ENCODE measurements at places on chromosomes 3 and 15.

DNA sequence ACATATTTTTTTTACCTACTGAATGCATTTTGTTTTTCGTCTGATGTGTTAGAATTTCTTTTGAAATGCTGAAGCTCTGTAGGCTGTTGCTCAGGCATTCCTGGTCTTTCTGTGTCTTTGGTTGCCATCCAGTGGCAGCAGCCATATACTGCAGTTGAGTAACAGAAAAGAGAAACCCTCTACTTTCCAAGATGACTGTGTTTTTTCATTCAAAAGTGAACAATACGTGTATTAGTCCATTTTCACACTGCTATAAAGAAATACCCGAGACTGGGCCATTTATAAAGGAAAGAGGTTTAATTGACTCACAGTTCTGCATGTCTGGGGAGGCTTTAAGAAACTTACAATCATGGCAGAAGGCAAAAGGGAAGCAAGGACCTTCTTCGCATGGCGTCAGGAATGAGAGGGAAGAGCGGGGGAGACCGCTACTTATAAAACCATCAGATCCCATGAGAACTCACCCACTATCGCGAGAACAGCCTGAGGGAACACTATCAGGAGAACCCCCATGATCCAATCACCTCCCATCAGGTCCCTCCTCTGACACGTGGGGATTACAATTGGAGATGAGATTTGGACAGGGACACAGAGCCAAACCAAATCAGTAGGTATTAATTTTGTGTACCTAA, 4.7 kb upstream of the GOLGA8B start:
- peak; percentile 33 for DNase-seq

- no peak for DNase-seq
Measured at GRCh38 chr3:78029775-78030174, 989.9 kb downstream of the ROBO2 start.

DNA sequence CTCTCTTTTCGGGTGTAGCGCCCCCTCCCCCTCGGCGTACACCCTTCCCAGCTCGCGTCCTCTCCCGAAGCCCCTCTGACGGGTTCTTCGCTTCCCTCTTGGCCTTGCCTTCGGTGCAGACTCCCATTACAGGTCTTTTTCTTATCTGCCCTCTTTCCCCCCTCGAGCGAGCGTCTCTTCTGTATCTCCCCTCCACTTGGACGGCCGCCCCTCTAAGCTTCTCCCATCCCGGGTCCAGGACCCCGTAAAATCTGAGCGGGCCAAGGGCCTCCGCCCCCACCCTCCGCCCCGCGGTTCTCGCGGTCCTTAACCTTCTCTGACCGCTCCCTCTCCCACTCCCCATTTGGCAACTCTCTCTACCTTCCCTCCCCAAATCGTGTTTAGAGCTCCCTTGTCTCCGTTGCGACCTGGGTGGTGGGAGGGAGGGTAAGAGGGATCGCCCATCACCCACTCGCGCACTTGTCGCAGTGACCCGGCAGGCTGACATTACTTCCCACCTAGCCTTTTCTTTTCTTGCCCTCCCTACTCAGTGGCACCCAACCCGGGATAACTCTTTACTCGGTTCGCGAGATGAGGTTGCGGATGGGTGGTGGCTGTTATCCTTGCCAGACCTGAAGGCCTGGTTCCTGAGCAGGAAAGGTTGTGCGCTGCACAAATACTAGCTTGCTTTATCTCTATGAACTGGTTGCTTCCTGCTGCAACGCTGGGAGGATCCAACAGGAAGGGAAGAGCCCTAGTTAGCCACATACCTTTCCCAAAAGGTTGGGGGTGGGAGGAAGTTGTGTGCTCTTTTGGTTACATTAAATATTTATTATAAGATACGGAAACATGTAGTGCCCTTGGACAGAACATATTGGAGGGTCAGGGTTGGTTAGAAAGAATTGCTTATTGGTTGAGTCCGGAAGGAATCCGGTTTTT, 922 bp downstream of the RAB11A start:
- DNase-seq, result no peak

- DNase-seq, result no peak
Measured at GRCh38 chr15:52183562-52184173, 7.5 kb downstream of the GNB5 start.

DNA sequence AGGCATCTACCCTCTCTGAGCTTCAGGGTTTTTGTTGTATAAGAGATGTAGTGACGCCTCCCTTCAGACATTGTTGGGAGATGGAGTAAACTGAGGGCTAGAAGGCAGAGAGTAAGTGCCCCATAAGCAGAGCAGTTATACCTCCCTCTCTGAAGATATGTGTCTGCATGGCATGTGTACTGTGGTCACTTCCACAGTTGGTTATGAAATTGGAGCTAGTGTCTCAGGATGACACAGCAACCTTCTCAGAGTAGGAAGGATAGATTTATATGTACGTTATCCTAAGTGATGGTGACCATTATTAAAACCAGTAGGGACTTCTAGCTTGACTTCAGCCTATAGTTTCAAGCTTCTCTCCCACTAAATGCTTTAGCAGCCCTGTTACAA, 17.9 kb downstream of the PXK start:
- DNase-seq, result no peak

GRCh38 chr3:62672270-62672987, 202.8 kb downstream of the CADPS start:
- no peak for DNase-seq

DNA sequence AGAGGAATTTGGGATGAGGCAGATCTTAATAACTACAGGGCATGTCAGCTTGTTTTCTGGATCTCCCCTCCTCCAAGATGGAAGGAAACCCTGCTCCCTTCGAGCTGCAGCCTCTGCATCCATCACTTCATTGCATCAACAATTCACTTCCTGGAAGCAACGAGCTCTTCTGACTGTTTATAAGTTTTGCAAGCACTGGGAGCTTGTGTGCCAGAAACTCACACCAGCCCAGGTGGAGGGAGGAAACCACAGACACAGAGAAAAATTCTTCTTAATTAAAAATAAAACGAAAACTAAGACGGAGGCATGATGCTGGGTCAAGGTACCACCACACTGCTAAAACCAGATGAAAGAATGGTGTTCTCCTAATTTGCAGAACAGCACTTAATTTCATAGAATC, 10.6 kb downstream of the LRIG1 start:
- DNase-seq, result no peak

DNA sequence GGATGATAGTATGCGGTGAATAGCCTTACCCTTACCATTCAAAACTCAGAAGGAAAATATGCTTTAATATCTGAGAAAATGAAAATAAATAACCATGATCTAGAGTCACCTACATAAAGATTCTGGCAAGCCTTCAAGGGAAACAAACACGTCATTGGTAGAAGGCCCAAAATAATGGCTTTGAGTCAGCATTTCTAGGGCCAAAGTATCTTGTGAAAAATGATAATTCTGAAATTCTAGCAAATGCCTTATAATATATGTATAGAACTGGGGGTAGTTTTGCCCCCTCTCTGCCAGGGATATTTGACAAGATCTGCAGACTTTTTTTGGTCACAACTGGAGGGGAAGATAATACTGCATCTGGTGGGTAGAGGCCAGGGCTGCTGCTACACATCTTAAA, 15.4 kb downstream of the PLSCR1 start:
- no peak for DNase-seq

DNA sequence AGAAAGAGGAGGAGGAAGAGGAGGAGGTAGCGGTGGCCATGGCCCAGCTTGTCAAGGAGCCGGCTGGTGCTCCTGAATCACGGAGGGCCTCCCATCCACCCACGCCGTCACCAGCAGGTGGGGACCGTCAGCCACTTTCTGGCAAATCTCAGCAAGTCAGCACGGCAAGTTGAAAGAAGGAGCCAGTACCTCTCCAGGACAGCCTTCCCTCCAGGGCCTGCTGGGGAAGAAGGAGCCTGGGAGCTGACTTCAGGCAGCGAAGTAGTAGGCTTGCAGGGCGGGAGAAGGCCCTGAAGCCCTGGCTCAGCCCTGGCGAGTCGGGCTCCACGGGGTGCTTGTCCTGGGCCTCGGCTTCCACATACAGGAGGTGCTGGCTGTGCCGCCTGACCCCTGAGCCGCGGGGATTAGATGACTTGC, 99.2 kb upstream of the TRPM1 start:
- DNase-seq, result no peak

- DNase-seq, result no peak
Measured at GRCh38 chr3:46935989-46936558, 40.5 kb downstream of the CCDC12 start.

- no peak for DNase-seq
Measured at GRCh38 chr3:38723569-38724391, 74.3 kb upstream of the SCN5A start.

DNA sequence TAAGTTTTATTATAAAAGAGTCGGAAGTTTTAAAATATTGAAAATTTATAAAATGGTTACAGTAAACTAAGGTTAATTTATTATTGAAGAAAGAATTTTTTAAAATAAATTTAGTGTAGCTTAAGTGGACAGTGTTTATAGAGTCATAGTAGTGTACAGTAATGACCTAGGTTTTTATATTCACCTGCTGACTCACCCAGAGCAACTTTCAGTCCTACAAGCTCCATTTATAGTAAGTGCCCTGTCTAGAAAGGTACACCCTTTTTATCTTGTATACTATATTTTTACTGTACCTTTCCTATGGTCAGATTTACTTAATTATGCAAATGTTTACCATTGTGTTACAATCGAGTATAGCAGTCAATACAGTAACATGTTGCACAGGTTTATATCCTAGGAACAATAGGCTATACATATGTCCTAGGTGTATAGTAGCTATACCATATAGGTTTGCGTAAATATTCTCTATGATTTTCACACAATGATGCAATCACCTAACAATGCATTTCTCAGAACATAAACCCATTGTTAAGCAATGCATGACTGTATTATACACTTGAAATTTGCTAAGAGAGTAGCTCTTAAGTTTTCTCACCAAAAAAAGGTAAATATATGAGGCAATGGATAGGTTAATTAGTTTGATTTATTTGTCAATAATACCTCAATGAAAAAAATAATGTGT, 106.9 kb upstream of the CD96 start:
- no peak for DNase-seq

DNA sequence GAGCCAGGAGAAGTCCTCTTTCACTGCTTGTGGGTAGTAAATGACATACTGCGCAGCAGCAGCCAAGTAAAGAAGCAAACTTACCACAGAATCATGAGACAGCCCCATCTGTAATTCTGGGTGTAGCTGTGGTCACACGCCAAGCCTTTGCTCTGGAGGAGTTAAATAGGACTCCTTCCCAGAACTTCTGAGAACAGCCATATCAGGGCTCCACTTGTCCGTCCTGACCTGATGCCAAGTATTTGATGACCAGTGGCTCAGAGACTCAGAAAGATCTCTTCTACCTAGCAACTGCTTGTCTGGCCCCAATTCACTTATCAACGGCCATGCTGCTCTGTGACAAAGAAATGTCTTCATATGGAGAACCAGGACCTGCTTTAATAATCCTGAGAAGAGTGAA, 20.6 kb upstream of the GOLIM4 start:
- no peak for DNase-seq

- no peak for DNase-seq
Measured at GRCh38 chr15:70793694-70794093, 30.3 kb upstream of the UACA start.

DNA sequence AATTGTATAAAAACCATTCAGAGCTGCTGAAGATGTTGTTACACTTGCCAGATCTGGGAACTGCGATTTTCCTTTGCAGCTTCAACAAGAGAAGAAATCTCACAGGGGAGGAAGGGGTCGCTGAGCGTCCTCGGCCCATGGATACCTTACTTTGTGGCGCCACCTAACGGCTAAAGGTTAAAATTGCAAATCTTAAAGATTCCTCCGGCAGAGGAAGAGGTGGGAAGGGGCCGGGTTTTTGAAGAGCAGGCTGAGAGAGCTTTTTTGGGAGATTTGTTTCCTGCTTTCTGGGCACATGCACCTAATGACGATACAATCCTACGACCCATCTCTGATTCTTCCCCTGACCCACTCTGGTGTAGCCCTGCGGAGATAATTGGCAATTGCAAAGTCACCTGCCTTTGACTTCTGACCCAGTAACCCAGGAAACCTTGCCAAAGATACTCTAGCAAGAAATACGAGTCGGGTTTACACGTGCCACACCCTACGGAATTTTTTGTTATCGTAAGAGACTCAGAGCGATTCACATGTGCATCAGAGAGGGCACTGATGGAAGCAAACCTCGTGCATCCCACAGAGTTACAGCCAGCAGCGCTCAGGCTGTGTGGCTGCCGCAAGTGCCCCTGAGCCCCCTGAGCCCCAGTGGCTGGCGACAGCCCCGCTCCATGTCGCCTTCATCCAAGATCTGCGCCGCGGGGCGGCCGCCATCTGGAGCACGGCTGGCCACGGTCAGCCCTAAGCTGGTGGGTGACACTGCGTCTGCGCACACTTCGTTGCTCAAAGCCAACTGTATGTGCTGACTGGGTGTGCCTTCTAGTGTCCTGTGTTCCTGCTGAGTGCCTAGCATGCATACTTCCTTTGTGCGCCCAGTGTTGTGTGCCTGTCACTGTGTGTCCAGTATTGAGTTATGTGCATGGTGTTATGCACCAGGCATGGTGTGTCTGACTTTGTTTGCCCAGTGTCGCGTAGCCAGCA, 55.2 kb upstream of the CHRNA7 start:
- peak; percentile 45 for DNase-seq

- DNase-seq, result no peak
Measured at GRCh38 chr15:52799145-52799811, 9.1 kb upstream of the ONECUT1 start.

- DNase-seq, result no peak
Measured at GRCh38 chr15:58221591-58222241, 83.5 kb downstream of the AQP9 start.

DNA sequence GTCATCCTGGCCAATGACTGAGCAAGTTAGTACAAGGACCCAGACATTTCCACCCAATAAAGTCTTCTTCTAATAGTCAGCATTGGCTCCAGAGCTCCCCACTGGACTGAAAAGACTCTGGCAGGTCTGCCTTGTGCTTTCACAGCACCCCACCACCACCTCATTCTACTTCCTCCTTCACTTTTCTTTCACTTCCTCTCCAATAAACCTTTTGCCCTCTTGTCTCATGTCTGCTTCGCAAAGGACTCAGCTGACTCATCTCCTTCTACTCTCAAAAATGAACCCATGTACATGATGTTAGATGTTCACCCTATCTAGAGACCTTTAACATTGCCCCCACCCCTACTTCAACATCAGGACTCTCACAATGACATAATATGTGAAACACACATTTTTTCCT, 181.0 kb upstream of the PPP2R3A start:
- DNase-seq, result no peak

GRCh38 chr15:99408236-99409096, 157.2 kb downstream of the LRRC28 start:
- no peak for DNase-seq

- no peak for DNase-seq
Measured at GRCh38 chr3:73781541-73781940, 156.8 kb upstream of the PDZRN3 start.

GRCh38 chr3:66227915-66228314, 7.1 kb downstream of the SLC25A26 start:
- no peak for DNase-seq

- no peak for DNase-seq
Measured at GRCh38 chr3:158863247-158863646, 61.4 kb downstream of the MFSD1 start.

- no peak for DNase-seq
Measured at GRCh38 chr3:197960694-197961581, 921 bp downstream of the LMLN start.

GRCh38 chr3:146542179-146542578, 2.2 kb downstream of the PLSCR1 start:
- DNase-seq, result no peak

GRCh38 chr3:150428562-150428961, 20.5 kb downstream of the TSC22D2 start:
- no peak for DNase-seq

Data from iPS DF 6.9 (cell line).